ENCODE measurements at places on chromosomes 3 and 15. TPM values are rescaled to one million over a fixed set of nuclear protein-coding genes. Genes with fewer than 3 reads are reported as not detected.

The CAPN3 gene
- 3.2 TPM for total RNA-seq

The LSM3 gene
- total RNA-seq = 14.2 TPM

The CADM2 gene
- not detected for total RNA-seq

The SNX1 gene
- 55.5 TPM for total RNA-seq

The KLHL40 gene
- total RNA-seq = not detected

The MLF1 gene
- total RNA-seq = not detected

The IGSF10 gene
- total RNA-seq = not detected

The TEX55 gene
- total RNA-seq = not detected

The CCDC33 gene
- not detected for total RNA-seq

The HDDC3 gene
- 39.1 TPM for total RNA-seq

The MYD88 gene
- total RNA-seq = 11.3 TPM

The PPP2R3A gene
- total RNA-seq = not detected

The CCDC80 gene
- not detected for total RNA-seq

The GOLGA8S gene
- total RNA-seq = not detected

The RASGRP1 gene
- 71.1 TPM for total RNA-seq

The LAMB2 gene
- total RNA-seq = 3.8 TPM

The CCR8 gene
- total RNA-seq = not detected

The GRK7 gene
- not detected for total RNA-seq

The SPATA12 gene
- 3.9 TPM for total RNA-seq

The MEX3B gene
- total RNA-seq = 0.37 TPM

The C3orf49 gene
- total RNA-seq = not detected

The DNAH1 gene
- total RNA-seq = 8.3 TPM

The IMPG2 gene
- total RNA-seq = 0.32 TPM

The IQCF5 gene
- not detected for total RNA-seq

The RBPMS2 gene
- not detected for total RNA-seq

The ZNF620 gene
- total RNA-seq = 3.1 TPM

The MESP2 gene
- total RNA-seq = not detected

The PLA1A gene
- total RNA-seq = not detected

The SOX14 gene
- total RNA-seq = not detected

The TERB2 gene
- not detected for total RNA-seq

The ITIH1 gene
- not detected for total RNA-seq

The ARL8B gene
- total RNA-seq = 52.4 TPM

The IRAK2 gene
- not detected for total RNA-seq
